Fibroblast of skin of scalp (primary cell): ENCODE measurements at places on chromosomes 6 and 20.

DNA sequence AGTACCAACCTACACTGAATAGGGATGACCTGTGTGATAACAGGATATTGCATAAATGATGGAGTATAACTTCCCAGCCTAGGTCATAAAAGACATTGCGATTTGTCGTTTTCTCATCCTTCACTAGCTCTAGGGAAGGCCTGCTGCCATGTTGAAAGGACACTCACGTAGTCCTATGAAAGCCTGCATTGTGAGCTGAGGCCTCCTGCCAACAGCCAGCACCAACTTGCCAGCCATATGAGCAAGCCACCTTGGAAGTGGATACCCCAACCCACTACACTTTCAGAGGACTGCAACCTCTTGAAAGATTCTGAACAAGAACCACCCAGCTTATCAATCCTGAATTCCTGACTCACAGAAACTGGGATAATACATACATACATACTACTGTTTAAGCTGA, 3.5 kb upstream of the PANK2 start:
- no peak for DNase-seq

DNA sequence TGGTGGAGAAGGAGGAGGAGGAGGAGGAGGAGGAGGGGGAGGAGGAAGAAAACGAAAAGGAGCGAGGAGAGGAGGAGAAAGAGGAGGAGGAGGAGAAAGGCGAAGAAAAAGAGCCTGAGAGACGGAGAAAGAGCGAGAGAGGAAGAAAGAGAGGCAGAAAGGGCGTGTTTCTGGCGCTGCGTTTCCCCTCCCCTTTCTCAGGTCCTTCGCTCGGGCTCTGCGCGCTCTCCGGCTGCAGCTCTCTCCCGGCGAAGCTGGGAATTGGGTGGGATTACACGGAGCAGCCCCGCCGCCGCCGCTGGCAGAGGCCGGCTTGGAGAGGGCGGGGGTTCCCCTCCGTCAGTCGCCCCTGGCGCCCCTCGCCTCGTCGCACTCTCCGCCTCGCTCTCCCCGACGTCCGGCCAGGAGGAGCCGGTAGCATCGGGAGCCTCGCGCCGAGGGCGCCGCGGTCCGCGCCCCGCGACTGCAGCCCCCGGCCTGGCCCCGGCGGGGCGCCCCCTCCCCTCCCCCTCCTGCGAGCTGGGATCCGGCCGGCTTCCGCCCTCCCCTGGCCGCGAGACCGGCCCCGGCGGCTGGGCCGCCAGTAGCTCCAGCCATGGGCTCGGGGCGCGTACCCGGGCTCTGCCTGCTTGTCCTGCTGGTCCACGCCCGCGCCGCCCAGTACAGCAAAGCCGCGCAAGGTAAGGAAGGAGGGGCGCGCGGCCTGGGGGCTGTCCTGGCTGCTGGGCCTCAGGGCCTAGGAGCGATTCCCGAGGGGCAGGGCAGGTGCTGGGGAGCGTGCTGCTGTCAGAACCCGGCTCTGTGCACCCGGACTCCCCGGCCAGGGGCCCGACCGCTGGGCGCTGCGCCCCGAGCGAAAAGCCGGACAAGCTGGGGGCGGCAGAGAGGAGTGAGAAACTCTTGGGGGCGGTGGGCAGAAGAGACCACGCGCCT, at the start of gene SCUBE3:
Gene SCUBE3 (plus strand): TSS at position 133 of the 933 bp plus-strand sequence. CDS start 463 bp downstream, at position 596.
- peak; percentile 68 for DNase-seq

- DNase-seq, result peak; percentile 96
These were observed 2.4 kb downstream of the JAG1 start for GRCh38 chr20:10671221-10671918.

- DNase-seq, result no peak
These were observed 167.7 kb upstream of the RIN2 start for GRCh38 chr20:19590382-19590781.

DNA sequence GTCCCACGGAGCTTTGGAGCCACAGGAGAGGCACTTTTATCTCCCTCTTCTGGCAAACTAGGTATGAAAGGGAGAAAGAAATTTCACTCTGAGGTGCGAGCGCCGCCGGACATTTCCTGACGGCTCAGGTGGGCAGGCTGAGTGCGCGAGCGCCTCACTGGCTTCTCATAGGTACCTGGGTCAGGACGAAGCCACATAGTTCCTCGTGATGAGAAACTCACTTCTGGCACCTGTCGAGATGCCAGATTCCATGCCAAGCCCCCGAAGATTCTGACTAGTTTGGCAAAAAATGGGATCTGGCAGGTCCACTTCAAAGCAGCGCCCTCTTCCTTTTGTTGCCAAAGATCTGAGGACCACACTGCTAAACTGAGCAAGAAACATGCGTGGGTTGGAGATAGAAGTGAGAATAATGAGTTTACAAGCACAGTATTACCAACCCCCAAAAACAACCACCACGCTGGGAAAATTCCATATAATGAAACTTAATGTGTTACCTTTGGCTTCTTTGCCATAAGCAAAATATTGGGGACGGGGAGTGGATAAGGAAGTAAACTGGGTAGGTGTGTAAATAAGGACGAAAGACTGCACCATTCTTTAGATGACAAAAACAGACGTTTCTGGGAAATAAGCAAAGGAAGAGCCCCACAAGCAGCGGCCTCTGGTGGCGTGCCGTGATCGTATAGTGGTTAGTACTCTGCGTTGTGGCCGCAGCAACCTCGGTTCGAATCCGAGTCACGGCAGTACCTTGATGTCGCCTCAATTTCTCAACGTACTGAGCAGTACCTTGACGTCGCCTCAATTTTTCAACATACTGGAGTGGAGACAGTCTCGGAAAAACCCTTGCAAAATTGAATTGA, 89.8 kb upstream of the PRSS16 start:
- DNase-seq, result peak; percentile 76

DNA sequence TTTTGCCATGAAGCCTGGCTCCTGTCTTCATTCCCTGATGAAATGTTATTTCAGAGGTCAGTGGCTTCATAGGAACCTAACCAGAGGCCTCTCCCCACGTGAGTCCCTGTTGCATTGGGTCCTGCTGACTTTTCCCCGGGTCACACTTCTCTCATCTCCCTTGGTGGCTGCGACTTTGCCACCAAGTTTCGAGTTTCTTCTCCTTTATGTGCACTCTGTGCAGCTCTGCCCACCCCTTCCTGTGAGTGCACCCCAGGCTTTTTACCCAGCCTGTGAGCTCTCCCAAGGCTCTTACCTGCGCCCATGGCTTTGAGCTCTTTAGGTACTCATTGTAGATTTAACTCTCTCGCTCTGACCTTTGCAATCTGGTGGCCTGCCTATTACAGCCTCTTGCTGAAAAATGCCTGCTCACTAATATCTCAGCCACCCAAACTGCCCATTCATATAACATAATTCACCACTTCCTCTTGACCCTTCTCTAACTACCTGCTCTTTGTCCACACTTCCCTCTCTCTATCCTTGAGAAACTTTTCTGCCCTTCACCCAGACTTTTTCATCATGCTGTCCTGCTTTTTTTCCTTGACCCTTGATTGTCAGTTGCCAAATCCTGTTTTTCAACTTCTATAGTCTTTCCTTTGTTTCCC, 105.9 kb downstream of the SASH1 start:
- no peak for DNase-seq

- peak; percentile 38 for DNase-seq
These were observed 580 bp downstream of the NXT1 start for GRCh38 chr20:23350904-23351838.

DNA sequence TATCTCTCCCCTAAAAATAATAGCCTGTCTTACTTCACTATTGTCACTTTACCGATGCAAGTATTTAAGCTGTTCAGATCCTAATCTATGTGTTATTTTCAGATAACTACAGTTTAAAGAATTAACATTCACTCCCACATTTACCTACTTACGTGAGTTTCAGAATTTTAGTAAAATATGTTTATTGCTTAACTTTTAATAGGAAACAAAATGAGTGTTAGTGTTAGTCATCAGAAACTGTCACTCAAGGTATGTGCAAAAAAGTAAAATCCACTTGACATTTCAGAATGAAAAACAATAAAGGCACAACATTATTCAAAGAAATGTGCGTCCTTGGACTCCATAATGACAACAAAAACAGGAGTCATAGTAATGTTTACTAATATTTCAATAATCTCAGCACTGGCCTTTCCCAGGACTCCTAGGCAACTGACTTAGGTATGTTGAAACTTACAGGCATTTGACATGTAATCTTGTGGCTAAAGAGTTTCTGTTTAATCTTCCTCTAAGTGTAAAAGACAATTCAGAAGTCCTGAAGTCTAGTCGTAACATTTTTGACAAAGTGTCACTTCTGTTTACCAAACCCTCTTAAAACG, 4.5 kb downstream of the ATXN1 start:
- DNase-seq, result no peak

DNA sequence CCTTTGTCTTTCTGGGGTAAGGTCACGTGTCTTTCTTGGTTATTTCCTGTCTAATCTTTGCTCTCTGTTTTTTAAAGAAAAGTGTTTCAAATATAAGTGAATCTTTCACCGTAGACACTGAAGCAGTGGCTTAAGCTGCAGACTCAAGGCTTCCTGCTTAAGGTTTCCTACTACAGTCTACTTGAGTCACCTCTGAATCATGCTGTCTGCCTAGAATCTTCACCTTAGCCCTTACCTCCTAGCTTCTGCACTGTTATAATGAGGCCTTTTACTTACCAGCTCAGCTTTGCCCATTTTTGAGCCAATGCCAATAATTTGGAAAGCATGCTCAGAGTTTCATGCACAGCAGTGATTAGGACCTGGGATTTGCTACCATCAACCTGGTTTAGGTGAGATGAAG, 30.6 kb downstream of the ADGRF4 start:
- DNase-seq, result no peak

- peak; percentile 38 for DNase-seq
These were observed 963.5 kb upstream of the SLC35B3 start for GRCh38 chr6:9398767-9399373.

DNA sequence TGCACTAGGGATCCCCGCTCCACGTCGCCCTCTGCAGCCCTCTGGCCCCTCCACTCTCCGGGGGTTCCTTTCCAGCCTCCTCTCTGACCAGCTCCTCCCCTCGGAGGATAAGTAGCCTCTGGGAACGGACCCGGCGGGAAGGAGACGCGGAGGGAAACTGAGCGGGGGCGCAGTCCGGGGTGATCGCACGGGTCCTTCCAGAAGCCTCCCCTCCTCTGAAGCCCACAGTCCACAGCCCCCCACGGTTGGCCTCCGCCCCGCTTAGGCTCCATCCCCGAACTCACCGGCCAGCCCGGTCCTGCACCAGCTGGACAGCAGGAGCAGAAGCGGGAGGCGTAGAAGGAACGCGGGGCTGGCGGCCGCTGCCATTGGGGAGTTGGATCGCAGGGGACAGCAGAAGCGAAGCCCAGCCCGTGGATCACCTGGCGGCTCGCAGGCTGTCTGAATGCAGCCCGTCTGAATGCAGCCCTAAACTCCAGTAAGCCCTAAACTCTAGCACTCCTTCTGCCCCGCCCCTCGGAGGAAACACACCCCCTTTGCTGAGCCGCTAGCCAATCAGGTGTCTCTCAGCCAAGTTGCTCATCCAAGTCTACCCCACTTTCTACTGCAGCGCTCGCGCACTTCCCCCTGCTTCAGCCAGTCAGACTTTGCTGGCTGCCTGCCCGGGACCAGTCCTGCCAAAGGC, at the start of gene RAET1G:
Gene RAET1G (minus strand): TSS at position 480 of the 685 bp plus-strand sequence. CDS start 111 bp downstream, at position 369.
- peak; percentile 94 for DNase-seq

DNA sequence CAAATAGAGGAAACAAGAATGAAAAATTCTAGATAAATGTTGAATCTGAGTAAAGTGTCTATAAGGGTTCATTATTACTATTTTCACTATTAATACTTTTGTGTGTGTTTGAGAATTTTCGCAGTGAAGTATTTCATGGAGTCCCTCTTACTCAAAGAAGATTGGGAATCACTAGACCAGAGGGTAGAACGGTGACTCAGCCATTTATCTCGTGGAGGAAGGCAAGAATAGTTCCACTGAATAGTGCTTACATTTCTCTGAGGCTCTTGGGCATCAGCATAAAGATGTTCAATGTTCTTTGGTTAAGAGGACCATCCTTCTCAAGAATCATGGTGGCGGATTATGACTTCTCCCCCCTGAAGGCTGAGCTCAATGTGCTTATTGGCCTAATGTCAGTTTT, 376.7 kb upstream of the ARID1B start:
- no peak for DNase-seq

DNA sequence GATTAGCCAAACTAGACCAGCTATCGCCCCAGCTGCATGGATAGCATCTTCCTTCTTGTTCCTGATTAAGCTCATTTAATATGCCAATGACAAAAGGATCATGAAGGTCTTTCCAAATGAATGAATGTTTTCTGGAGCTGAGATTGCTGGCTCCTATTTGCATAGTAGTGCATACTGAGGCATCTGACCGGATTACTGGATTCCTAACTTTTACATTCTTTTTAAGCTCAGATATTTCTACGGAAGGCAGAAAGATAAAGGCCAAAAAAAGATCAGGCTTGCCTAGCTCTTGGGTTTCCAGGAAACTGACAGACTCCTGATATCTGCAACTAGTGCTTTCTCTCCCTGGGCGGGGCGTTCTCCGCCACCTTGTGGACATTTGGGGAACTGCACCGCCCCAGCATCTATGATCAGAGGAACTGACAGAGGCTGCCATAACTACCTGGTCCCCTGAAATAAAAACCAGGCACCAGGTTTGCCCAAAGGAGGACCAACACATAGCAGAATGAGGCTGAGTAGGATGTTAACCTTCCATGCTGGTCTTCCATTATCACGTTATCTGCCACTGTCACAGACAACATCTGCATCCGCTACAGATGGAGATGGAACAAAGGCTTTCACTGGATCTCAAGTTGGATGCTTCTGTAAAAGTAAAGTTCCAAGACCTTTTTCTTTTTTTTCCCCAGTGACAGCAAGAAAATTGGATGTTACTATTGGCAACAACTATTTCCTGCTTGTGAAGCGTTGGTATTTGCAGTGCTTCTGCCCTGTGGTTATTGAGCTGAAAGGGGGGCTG, 33.2 kb downstream of the NT5E start:
- DNase-seq, result peak; percentile 72

DNA sequence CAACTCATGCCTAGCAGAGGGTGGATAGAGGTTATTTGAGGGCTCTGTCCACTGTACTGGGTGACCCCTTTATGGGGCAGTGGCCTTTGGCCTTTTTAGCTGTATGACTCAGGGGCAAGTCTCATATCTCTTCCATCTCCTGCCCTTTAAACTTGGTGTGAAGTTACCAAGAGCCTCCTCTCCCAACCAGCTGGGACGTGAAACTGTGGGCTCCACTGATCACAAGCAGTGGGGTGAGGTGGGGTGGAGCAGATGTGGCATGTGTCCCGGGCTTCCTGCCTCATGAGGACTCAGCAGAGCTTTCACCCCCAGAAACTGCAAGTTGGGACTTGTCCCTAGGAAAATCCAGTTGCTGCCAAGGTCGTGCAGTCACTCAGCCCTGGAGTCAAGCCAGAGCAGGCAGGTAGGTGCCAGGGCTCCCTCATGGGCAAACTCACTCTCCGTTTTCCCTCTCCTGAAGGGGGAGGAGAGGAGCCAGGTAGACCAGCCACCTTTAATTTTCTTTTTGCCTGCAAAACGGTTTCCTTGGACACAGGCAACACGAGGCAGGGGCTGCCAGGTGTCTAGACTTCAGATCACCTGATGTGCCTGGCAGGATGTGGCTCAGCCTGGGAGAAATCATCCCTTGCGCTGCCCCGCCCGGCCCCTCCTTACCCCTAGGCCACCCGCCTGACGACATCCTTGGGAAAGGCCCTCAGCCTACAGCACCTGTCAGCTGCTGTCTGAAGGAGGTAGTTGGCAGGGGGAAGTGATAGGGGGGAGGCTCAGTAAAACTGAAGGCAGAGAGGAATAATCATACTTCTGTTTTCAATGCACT, 4.0 kb downstream of the CDKN1A start:
- DNase-seq, result no peak
